Epithelial cell of esophagus (primary cell): ENCODE measurements at places on chromosomes 6 and 20.

DNA sequence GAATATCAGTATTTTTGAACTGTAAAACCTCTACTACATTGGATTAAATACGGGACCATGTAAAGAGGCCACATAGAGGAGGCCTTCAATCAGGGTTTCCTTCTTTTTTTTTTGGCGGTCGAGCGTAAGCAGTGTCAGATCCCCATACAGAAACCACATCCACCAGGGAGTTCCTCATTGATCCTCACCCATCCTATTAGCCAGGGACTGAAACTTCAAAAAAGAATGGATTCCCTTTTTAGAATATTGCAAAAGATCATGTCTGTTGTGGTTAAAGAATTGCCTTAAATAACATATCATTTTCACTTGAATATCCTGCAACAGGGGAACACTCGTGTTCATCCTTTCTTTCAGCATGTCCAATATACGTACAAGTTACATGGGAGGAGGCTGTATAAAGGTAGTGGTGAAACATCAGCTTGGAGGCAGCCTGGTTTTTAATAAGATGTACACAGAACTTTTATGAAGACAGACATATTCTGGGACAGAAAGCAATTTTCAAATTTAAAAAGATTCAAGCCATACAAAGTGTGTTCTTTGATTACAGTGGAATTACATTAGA lies 96.1 kb downstream of the PPP1R14C start:
- no peak for DNase-seq

DNA sequence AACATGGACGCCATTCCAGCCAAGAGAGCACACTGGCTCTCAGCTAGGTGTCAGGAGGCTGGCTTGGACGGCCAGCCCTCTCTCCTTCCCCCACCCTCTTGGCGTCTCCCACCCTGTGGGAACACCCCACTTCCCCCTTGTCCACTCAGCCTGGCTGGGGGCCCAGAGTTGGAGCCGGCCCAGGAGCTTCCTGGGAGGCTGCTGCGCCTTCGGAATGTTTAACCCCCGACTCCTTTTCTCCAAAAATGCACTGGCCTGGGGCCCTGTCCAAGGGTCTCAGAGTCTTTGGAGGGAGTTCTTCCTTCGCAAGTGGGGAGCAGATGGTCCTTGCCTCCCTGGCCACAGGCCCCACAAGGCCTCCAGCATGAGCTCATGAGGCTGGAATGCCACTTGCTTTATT lies 4.1 kb downstream of the ADAM33 start:
- DNase-seq: no peak

GRCh38 chr6:166007349-166008263 lies 160.0 kb downstream of the TBXT start:
- no peak for DNase-seq

- no peak for DNase-seq
Observed at GRCh38 chr20:35984382-35984781, 16.0 kb downstream of the CNBD2 start.

DNA sequence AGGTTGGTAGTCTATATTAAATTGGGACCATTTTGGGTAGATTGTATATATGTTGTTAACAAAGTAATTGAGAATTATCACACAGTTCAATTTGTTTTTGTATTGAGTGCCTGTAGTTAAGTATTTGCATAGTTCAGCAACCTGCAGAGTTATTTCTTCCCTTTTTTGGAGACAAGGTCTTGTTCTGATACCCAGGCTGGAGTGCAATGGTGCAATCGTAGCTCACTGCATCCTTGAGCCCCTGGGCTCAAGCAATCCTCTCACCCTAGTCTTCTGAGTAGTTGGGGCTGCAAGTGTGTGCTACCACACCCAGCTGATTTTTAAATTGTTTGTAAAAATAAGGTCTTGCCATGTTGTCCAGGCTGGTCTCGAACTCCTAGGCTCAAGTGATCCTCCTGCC lies 250.5 kb downstream of the UTRN start:
- no peak for DNase-seq

- DNase-seq: no peak
Observed at GRCh38 chr6:155436981-155437749, 18.5 kb downstream of the NOX3 start.

DNA sequence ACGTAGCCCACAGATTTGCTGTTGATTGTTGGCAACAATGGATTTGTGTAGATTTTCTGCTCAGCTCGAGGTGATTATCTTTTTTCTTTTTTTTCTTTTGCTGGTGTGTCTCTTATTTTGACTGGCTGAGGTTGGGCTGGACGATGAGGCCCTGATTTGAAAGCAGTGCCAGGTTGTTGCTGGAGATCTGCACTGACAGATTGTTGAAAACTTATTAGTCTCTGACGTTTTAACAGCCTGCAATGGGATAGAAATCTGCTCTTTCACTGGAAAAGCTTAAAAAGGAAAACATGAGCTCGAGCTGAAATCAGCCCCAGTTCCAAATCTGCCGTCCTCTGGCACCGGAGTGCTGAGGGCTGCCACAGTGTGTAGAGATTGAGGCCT lies 87.7 kb downstream of the PDE7B start:
- no peak for DNase-seq

GRCh38 chr20:14957402-14957801 lies 620.0 kb upstream of the FLRT3 start:
- no peak for DNase-seq

GRCh38 chr6:135176464-135176863 lies 4.6 kb upstream of the MYB start:
- no peak for DNase-seq

- no peak for DNase-seq
Observed at GRCh38 chr6:62978920-62979319, 232.3 kb upstream of the FKBP1C start.

DNA sequence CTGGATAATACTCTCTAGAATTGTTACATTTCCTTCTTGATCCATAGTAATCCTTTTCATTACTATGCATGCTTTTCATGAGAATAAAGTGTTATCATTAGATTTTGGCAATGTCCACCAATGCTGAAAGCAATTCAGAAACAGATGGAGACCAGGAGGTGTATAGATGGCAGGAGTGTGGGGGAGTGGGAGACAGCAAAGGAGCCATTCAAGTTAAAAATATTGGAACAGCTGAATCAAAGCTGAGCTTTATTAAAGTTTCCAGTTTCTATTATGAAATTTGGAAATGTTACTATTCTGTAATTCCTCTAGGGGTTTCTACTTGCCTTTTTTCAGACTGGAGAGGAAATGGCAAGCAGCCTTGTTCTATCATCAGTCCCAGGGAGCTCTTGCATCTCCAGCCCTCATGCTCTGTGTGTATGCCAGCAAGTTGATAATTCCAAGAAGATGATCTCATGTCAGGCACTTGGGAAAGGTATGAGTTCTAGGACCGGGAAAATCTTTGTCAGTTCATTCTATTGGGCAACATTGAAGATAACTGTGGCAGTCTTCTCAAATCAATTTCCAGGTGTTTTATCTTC lies 228.0 kb downstream of the CD109 start:
- peak; percentile 28 for DNase-seq

- peak; percentile 35 for DNase-seq
Observed at GRCh38 chr6:48068278-48069251, 42.4 kb downstream of the PTCHD4 start.

- peak; percentile 57 for DNase-seq
Observed at GRCh38 chr6:149473080-149474052, 11.4 kb downstream of the ZC3H12D start.

GRCh38 chr20:36133821-36134220 lies 20.7 kb upstream of the EPB41L1 start:
- DNase-seq: peak; percentile 43

DNA sequence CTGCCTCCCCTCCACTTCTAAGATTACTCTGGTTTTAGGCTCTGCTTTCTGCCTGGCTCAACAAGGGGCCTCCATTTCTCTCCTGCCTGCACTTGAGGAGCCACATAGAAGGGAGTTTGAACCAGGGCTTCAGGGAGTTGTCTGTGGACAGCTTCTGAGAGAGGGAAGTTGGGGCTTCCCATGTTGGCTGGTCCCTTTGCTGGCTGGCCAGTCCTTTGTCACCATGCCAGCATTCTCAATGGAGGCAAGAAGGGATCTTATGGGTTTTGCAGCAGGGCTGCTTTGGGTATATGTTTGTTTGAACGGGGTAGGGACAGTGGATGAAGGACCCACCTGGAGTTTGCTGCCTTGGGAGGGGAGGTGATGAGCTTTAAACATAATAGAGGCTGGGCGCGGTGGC lies 124.9 kb downstream of the CARMIL1 start:
- no peak for DNase-seq

DNA sequence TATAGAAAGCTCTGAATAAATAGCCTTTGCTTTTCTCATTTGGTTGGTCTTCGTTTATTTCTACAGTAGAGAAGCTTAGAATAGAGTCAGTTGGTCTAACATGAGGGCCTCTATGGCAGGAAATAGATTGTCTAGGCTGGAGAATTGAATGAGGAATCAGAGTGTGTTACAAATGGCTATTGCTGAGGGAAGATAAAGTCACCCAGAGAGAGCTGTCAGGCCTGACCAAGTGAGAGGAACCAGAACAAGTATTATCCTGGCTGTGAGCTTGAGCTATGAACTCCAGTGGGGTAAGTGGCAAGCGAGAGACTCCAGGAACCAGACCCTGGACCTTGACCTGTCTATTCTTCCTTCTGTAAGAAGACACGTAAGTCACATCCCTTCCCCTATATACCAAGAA lies 353.1 kb downstream of the CD83 start:
- no peak for DNase-seq

DNA sequence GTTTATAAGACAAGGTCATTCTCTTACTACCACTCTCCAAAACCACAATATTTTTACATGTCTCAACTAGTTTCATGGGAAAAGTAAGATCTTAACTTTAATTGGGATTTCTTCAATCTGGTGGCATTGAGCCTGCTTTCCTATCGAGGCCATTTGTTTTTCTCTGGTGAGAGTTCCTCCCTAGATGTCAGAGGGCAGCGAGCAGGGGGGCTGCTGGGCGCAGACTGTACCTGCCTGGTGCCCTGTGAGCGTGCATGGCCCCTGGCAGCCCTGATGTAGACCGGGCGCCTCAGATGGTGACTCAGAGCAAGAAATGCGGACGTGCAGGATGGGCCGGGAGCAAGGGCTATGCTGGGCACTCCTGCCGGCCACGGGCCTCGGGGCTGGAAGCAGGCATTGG lies 27.2 kb downstream of the ERMARD start:
- peak; percentile 81 for DNase-seq

GRCh38 chr6:169288591-169288990 lies 34.9 kb upstream of the THBS2 start:
- peak; percentile 60 for DNase-seq

DNA sequence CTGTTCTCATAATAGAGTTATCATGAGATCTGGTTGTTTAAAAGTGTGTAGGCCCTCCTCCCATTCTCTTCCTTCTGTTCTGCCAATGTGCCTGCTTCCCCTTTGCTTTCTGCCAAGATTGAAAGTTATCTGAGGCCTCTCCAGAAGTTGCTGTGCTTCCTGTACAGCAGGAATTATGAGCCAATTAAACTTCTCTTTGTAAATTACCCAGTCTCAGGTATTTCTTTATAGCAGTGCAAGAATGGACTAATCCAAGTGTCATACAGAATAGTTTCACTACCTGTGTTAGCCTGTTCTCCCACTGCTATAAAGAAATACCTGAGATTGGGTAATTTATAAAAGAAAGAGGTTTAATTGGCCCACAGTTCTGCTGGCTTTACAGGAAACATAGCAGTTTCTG lies 100.0 kb downstream of the CD24 start:
- peak; percentile 54 for DNase-seq
